ENCODE measurements at places on chromosomes 2 and 18.

- DNase-seq = no peak
Measured at GRCh38 chr2:100752628-100753333, 67.2 kb upstream of the NPAS2 start.

DNA sequence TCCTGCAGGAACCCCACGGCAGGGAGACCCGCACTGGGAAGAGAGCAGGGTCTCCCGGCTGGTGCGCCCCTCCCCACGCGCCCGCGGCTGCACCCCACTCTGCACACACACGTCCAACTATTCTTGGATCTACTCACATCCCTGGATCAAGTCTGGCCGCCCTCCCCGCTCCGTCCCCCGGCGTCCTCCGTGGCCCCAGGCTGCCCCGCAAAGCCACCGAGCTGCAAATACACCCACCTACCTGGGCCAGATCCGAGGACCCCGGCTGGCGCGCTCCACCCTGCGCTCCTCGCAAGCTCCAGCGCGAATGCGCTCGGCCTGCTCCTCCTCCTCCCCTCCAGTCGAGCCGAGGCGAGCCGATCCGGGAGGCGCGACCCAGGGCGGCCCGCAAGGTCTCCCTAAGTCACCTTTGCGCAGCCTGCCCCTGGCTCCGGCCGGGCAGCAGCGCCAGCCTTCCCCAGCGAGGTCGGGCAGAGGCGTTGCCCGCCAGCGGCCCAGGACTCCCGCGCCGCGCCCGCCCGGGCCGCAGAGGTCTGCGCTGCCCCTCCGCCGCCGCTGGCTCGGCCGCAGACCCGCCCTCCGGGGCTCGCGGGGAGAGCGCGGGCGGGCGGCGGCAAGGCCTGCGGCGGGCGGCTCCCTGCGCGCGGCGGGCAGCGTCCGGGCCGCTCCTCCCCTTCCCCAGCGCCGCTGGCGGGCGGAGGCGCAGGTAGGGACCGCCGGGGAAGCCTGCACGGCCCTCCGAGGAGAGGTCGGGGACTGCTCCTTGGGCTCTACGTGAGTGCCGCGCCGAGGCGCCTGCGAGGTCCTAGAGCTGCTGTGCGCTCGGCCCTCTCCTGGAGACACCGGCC lies 126.0 kb downstream of the OSBPL1A start:
- no peak for DNase-seq

DNA sequence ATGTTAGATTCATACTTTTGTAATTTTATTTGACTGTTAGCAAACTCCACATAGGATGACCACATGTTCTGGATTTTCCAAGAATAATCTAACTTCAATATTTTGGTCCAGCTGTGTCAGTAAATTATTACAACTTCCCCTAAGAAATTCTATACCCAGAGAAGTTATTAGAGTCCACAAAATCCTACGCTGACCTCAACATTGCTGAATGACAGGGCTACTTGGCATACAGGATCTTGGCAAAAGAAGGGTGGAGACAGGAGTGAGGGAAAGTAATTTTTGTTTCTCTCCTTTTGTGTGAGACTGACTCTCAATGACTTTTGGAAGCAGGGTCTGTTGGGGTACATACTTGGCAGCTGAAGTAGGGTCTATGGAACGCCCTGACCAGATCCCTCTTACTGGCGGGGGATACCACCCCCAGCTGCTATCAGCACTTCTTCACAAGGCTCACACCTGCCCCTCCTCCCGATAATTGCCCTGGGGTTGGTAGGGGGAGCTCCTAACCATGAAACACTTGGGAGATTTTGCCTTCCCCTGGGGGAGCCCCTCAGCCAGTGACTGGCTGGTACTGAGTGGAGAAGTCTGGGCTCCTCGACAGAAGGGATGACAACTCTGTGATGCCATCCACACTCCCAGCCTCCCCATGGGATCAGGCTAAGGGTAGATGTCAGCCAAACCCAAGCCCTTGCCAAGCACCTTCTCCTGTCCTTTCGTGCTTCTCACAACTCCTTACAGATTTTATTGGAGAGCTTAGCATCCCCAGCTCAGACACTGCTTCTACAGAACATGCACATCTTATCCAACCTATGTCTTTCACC lies 110.6 kb upstream of the FHL2 start:
- DNase-seq = no peak

DNA sequence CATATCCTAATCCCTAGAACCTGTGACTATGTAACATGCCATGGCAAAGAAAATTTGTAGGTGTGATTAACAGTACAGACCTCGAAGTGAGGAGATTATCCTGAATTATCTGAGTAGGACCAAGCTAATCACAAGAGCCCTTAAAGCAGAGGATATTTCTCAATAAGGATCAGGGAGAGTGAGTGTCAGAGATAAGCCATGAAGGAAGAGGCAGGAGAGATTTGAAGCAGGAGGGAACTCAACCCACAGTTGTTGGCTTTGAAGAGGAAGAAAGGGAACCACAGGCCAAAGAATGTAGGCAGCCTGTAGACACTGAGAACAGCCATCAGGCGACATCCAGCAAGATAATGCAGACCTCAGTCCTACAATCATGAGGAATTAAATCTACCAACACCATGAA lies 229.3 kb downstream of the NBAS start:
- no peak for DNase-seq

DNA sequence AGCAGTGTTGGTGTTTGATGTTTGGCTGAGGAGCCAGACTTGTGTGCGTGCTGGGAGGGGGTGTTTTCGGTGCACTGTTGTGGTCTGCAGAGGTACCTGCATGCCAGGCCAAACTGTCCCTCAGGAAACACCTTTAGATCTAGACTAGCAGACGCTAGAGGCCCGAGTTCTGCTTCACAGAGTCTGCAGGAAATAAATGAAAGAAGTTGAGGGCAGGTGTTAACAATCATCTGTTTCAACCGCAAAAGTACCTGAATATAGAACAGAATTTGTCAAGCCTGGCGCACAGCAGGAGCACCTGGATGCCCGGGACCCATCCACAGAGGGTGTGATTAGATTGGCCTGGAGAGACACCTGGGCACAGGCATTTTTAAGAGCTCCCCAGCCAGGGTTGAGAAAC lies 40.5 kb upstream of the REL start:
- no peak for DNase-seq

- no peak for DNase-seq
Measured at GRCh38 chr2:110688594-110689091, 10.8 kb upstream of the BUB1 start.

GRCh38 chr2:173086518-173087213 lies 11.0 kb downstream of the MAP3K20 start:
- no peak for DNase-seq

DNA sequence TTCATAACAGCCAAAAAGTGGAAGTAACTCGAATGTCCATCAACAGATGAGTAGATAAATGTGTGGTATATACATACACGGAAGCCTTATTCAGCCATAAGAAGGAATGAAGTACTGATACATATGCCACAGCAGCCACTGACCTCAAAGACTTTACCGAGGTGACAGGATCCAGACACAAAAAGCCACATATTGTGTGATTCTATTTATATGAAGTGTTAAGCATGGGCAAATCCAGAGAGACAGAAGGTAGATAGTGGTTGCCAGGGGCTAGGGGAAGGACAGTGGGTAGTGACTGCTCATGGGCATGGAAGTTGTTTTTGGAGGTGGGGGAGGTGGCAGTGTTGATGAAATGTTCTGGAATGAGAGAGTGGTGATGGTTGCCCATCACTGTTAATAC lies 33.9 kb downstream of the ZAP70 start:
- no peak for DNase-seq

DNA sequence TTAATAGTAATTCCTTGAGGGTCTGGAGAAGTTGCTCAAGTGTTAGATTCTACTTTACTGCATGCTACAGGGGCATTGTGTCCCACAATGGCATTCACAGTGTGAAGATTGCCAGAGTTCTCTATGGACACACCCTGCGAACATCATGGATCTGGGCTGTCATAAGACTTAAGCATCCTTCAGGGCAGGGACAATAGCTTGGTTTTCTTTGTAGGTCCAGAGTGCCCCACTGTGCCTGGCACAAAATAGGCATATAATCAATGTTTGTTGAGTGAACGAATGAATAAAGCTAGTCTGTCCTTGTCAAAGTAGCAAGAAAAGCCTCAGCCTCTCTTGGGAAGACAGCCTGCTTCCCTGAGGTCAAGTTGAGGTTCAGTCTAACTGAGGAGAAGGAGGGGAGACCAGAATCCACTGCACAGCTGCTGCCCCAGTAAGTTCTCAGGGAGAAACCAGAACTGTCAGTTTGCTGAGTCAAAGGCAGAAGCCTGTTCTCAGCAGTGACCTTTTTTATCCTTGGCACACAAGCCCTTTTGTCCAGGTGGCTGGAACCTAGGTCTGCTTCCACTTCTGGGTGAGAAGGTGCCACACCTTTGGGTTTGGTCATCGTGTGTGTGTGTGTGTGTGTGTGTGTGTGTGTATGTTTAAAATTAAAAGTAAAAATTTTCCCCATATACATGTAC lies 15.0 kb downstream of the INPP4A start:
- DNase-seq = no peak

DNA sequence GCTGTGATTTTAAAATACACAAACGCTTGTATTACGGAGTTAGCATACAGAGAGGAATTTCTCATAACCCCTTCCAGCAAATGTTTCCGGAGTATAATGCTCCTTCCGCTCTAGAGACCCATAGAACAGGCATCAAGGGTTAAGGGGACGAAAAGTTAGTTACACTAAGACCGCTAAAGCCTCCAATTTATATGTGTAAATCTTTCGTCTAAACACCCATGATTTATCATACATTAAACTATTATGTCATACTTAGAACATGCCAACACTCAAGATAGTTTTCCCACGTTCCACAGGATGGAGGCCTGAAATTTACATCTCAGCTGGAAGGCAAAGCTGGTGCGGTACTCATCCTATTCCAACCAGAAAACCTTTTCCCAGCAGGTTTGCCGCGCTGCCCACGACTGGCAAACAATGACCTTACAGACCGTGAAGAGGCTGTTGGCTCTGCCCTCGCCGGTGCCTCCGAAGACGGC lies 650 bp downstream of the ORMDL1 start:
- DNase-seq = no peak

GRCh38 chr2:25688236-25688635 lies 14.9 kb upstream of the DTNB start:
- no peak for DNase-seq

GRCh38 chr2:138209009-138209408 lies 244.7 kb downstream of the HNMT start:
- no peak for DNase-seq

- peak; percentile 87 for DNase-seq
Measured at GRCh38 chr2:12270876-12271588, 445.7 kb upstream of the TRIB2 start.

DNA sequence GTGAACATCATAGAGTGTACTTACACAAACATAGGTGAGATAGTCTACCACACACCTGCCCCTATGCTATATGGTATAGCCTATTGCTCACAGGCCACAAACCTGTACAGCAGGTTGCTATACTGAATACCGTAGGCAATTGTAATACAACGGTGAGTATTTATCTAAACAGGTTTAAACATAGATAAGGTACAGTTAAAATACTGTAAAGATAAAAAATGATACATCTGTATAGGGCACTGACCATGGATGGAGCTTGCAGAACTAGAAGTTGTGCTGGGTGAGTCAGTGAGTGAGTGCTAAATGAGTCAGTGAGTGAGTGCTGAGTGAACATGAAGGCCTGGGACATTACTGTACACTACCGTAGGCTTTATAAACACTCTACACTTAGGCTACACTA lies 267.0 kb upstream of the HS6ST1 start:
- no peak for DNase-seq

DNA sequence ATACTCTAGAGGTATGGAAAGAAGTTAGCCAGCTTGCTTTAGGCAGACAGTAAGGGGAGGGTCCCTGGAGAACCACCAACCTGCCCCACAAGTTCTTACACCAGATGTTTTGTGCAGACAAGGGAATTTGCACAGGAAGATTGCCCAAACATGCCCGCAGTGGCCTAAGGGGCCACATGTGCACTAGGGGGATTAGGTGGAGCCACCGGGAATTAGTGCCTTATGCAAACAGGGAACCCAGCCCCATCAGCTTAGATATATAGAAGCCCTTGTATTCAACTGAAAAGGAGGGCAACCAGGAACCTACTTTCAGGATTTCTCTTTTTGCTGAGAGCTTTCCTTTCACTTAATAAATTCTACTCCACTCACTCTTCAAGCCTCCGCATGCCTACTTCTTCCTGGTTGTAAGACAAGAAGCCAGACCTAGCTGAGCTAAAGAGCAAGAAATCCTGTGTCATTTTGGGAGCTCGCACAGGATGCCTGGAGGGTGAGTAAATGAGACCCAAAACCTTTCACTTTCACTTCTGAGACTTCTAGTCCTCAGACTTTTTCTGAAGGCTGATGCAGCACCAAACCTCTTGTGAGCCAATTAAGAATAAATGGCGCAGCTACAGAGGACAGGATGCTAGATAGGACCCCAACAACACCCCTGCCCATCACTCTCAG lies 146.3 kb downstream of the GCA start:
- DNase-seq = no peak

DNA sequence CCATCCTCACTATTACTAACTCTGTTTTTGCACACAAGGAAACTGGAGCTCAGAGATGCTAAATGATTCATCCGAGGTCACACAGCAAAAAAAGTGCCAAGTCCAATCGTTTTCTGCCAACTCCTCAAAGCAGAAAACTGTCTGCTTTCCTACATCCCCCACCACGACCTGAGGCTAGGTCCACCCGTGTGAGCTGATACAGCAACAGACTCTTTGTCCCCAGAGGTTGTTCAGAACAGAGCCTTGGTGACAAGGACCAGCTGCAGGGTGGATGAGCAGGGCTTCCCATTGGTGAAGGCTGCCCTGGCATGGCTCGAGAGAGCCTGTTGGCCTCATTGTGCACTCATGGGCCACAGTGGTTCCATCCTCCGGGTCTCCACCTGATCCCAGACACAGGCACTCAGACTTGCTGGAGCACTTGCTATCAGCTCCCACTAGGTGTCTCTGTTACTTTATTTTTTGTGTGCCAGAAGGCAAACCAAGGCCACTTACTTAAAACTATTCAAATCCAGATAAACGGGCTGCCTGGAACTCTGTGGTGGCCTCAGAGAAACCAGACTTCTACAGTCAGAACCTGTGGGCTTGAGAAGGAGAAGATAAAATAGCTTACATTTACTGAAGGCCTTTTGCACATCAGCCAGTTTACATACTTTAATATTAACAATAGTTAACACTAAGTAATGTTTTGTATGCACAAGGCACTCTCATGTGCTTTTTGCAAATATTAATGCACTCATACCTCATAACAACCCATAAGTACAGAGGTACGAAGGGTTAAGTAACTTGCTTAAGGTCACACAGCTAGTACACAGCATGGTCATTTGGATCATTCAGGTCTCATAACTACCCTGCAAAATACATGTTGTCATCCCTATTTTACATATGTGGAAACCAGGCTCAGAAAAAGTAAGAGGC lies 62.9 kb upstream of the CTIF start:
- DNase-seq = no peak

All from T-helper 1 cell (primary cell).